ENCODE measurements at places on chromosomes 6 and 20. TPM values are rescaled to one million over a fixed set of nuclear protein-coding genes. Genes with fewer than 3 reads are reported as not detected.

The ZNF831 gene
- not detected for total RNA-seq

The TCF21 gene
- not detected for total RNA-seq

The EBF4 gene
- 7.5 TPM for total RNA-seq

The JAG1 gene
- total RNA-seq: 69.1 TPM

GRCh38 chr6:165782134-165782533, 119.1 kb upstream of the PDE10A start:
- no peak for DNase-seq

DNA sequence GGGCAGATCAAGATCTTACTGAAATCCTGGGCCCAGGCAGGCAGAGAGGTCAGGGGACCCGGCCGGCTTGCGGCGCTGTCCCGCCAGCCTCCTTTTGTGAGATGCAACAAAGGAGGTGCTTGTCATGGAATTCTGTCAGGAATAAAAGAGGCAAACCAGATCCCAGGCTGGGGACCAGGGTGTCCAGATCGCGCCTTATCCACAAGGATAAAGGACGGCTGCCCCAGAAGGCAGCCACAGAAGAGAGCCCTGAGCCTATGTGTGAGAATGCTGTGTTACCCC, 42.6 kb upstream of the CDH22 start:
- DNase-seq: no peak

- DNase-seq: no peak
Measured at GRCh38 chr6:162373192-162373591, 354.4 kb downstream of the PRKN start.

DNA sequence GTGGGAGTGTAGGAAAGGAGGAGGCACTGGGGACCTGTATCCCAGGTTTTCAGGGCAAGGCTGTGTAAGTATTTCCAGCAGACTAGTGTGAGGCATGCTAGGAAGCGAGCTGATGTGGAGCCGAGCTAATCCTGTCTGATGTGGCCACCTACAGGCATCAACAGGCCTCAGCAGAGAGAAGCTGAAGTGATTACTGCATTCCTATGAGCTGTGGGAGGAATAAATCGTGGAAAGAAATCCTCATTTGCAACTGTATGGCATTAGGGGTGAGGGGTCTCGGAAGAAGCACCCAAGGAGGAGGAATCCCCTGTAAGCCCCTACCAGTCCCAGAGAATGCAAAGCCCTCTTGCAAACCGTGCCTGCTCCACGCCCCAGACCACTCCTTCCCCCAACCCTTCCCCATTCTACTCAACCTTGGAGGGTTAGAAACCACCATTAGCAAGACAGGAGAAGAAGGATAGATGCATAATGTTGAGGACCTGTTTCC, 41.6 kb downstream of the C6orf15 start:
- peak; percentile 62 for DNase-seq

GRCh38 chr6:2468601-2468955, 223.2 kb upstream of the GMDS start:
- DNase-seq: no peak

DNA sequence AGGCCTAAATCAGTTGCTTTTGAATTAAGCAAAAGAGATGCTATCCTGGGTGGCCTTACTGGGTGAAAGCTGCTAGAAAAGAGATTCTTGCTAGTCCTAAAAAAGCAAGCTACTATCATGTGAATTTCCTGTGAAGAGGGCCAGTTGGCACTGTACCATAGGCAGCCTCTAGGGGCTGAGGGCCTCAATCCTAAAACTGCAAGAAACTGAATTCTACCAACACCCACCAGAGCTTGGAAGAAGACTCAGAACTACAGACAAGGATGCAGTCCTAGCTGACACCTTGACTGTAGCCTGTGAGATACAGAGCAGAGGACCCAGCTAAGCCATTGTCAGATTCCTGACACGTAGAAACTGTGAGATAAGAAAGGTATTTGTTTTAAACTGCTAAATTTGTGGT, 24.5 kb downstream of the CLIC5 start:
- no peak for DNase-seq

DNA sequence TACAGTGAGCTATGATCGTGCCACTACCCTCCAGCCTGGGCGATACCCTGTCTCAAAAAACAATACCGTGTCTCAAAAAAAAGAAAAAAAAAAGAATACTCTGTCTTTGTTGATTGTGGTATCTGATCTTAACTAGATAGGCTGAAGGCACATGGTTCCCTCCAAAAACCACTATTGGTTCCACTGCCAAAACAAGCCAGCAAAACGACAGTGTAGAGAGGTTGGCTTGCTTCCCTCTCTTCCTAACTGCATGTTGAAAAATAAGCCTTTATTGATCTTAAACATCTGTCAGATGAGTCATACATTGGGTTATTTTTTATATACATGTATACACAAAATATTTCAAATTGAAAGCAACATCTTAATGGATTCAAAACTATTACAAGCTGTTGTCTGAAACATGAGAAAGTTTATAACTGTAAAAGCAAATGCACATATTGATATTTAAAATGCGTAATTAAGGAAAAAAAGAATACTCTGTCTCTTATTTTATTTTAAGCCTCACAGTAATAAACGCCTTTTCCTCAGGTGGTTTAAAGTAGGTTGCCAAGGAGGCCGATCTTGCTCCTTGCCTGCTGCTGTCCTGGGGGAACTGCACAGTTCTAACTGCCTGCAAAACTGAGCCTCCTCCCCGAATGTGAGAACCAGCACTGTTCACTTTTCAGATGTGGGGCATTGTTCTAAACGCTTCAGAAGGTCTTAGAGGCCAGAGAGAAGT, 7.0 kb upstream of the NINL start:
- no peak for DNase-seq
